ENCODE measurements at places on chromosomes 4 and X. TPM values are rescaled to one million over a fixed set of nuclear protein-coding genes. Genes with fewer than 3 reads are reported as not detected.
A peak's percentile ranks its signal among the peaks of the same experiment; 100 is the strongest.

GRCh38 chr4:124266721-124267120 lies 445.8 kb downstream of the ANKRD50 start:
- DNase-seq: no peak
- no peaks in the 10 kb centered on the region for H3K27me3 ChIP-seq
- no peak overlapping the region for H3K4me3 ChIP-seq
- no peak overlapping the region for H3K27ac ChIP-seq
- H3K4me1 ChIP-seq: no peaks in the 10 kb centered on the region
- H3K36me3 ChIP-seq: no peaks in the 10 kb centered on the region

DNA sequence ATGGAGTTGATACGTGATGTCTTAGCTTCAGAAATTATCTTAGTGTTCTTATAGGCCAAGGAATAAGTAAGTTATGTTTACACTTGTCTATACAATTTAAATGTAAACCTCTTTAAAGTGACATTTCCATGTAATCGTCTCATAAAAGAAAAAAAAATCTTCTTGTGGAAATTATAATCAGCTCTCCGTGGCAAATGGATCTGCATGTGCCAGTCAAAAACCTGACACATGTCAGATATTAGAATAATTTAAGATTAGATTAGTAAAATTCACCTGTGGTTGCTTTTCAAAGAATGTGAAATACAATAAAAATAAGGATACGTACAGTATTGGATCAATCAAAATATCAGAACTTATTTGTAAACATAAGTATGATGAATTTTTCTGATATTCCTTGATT lies 263.9 kb downstream of the ADAMTS3 start:
- no peak overlapping the region for H3K4me3 ChIP-seq
- no peak for DNase-seq

DNA sequence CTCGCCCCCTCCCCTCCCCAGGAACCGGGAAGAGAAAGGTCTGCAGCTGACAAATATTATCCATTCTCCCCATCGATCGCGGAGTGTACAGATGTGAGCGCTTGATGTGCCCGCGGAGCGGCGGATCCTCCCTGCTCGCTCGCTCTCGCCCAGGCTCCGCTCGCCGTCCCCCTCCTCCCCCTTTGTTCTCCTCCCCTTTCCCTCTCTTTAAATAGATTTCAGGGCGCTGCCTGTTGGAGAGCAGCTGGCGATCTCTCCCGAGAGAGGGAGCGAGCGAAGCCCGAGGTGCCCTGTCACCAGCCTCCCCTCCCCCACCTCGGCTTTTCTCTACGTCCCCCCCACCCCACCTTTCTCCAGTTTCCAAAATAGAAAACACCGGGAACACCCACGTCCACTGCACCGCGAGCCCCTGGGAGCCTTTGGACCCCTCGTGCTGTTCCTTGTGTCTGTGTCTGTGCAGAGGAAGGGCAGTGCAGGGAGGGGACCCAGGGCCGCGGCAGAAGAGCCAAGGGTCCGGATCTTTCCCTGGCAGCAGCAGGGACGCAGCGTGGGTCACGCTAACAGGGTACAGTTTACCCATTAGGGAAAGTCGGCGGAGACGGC lies 56.6 kb upstream of the BCOR start:
- H3K4me3 ChIP-seq: peak overlapping the region; percentile 21
- DNase-seq: peak; percentile 53
- peaks cover 3% of the 10 kb centered on the region for H3K27me3 ChIP-seq
- H3K4me1 ChIP-seq: peaks cover 2% of the 10 kb centered on the region
- no peaks in the 10 kb centered on the region for H3K36me3 ChIP-seq

DNA sequence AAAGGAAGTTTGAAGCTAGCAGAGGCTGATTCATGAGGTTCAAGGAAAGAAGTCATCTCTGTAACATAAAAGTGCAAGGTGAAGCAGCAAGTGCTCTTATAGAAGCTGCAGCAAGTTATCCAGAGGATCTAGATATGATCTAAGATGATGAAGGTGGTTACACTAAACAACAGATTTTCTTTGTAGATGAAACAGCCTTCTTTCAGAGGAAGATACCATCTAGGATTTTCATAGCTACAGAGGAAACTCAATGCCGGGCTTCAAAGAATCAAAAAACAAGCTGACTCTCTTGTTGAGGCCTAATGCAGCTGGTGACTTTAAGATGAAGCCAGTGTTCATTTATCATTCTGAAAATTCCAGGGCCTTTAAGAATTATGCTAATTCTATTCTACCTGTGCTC lies 28.8 kb downstream of the NR0B1 start:
- no peaks in the 10 kb centered on the region for H3K27me3 ChIP-seq
- no peak overlapping the region for H3K4me3 ChIP-seq
- no peaks in the 10 kb centered on the region for H3K36me3 ChIP-seq

- H3K4me1 ChIP-seq: no peaks in the 10 kb centered on the region
- no peaks in the 10 kb centered on the region for H3K36me3 ChIP-seq
- H3K27me3 ChIP-seq: no peaks in the 10 kb centered on the region
- H3K27ac ChIP-seq: no peak overlapping the region
- H3K4me3 ChIP-seq: no peak overlapping the region
These were observed 182.2 kb upstream of the KCNIP4 start for GRCh38 chr4:22130741-22131140.

GRCh38 chr4:72896515-72896914 lies 173.0 kb downstream of the COX18 start:
- no peaks in the 10 kb centered on the region for H3K27me3 ChIP-seq
- DNase-seq: peak; percentile 67
- H3K4me3 ChIP-seq: no peak overlapping the region
- H3K4me1 ChIP-seq: no peaks in the 10 kb centered on the region
- H3K36me3 ChIP-seq: no peaks in the 10 kb centered on the region

GRCh38 chr4:70831293-70831692 lies 8.4 kb downstream of the GRSF1 start:
- no peak overlapping the region for H3K4me3 ChIP-seq
- no peaks in the 10 kb centered on the region for H3K27me3 ChIP-seq
- DNase-seq: no peak
- peaks cover 7% of the 10 kb centered on the region for H3K36me3 ChIP-seq
- no peak overlapping the region for H3K27ac ChIP-seq

SAT1 gene
- total RNA-seq: 148 TPM

DNA sequence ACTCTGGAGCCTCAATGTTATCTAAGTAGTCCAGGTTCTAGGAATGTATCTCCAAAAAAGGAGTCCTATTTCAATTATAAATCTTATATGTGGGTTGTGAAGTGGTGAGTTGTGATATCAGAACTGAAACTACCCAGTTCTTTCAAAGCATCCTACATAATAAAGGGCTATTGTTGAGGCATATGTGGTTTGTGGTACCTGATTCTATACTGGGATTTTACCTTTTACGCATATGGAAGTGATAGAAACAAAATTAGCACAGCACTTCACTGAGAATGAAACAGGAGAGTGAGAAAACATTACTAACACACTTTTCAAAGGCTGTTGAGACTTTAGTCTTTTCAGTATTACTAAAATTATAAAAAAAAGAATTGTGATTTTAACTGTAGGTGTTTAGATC lies 417.7 kb upstream of the GALNT7 start:
- no peak for DNase-seq
- no peak overlapping the region for H3K4me3 ChIP-seq
- no peak overlapping the region for H3K27ac ChIP-seq
- H3K27me3 ChIP-seq: no peaks in the 10 kb centered on the region

GRCh38 chr4:2837904-2838496 lies 5.6 kb upstream of the ADD1 start:
- peaks cover 10% of the 10 kb centered on the region for H3K36me3 ChIP-seq
- peak overlapping the region; percentile 5 for H3K4me3 ChIP-seq
- peaks cover 9% of the 10 kb centered on the region for H3K4me1 ChIP-seq
- peak; percentile 59 for DNase-seq

- peak overlapping the region; percentile 54 for H3K4me3 ChIP-seq
- peaks cover 5% of the 10 kb centered on the region for H3K4me1 ChIP-seq
- H3K36me3 ChIP-seq: peaks cover 4% of the 10 kb centered on the region
- peak; percentile 67 for DNase-seq
These were observed 1.7 kb downstream of the SPRY1 start for GRCh38 chr4:123398066-123398852.

MAP7D2 gene
- total RNA-seq: under 0.01 TPM

NIPAL1 gene
- total RNA-seq: under 0.01 TPM

DNA sequence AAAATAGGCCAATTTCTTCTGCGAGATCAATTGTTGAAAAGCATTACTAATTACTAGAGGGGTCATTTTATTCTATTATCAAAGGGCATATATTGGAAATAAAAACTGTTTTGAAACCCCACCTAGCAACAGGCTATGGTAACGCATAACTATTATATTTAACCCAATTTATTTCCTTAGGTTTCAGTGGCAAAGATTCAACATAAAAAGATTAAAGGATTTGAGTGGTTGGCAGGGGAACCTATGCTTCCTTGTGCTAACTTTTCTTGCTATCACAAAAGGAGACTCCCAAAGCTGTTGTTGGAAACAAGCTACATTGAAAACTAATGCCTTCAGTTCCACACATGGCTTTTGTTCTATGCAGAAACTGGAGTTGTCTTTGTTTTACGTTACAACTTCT lies 166.9 kb upstream of the KLF3 start:
- no peak for DNase-seq
- H3K27ac ChIP-seq: no peak overlapping the region
- no peak overlapping the region for H3K4me3 ChIP-seq

TAF1 gene
- total RNA-seq: 45.2 TPM

DNA sequence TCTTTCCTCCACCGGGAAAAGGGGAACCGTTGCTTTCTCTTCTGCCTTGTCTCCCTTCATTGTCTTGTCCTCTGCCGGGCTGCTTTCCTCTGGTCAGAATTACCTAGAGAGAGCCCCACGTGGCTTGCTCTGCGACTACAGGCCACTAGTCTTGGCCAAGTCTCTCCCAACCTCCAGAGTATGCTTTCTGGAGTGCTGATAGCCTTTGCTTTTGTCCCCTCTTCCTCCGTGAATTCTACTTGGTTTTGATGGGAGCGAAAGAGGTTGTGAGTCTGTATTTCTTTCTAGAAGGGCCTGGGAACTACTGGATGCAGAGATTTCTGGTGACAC lies 5.3 kb upstream of the POU4F2 start:
- H3K4me1 ChIP-seq: no peaks in the 10 kb centered on the region
- H3K36me3 ChIP-seq: no peaks in the 10 kb centered on the region
- no peak for DNase-seq
- H3K4me3 ChIP-seq: no peak overlapping the region
- H3K27me3 ChIP-seq: peaks cover 18% of the 10 kb centered on the region

DNA sequence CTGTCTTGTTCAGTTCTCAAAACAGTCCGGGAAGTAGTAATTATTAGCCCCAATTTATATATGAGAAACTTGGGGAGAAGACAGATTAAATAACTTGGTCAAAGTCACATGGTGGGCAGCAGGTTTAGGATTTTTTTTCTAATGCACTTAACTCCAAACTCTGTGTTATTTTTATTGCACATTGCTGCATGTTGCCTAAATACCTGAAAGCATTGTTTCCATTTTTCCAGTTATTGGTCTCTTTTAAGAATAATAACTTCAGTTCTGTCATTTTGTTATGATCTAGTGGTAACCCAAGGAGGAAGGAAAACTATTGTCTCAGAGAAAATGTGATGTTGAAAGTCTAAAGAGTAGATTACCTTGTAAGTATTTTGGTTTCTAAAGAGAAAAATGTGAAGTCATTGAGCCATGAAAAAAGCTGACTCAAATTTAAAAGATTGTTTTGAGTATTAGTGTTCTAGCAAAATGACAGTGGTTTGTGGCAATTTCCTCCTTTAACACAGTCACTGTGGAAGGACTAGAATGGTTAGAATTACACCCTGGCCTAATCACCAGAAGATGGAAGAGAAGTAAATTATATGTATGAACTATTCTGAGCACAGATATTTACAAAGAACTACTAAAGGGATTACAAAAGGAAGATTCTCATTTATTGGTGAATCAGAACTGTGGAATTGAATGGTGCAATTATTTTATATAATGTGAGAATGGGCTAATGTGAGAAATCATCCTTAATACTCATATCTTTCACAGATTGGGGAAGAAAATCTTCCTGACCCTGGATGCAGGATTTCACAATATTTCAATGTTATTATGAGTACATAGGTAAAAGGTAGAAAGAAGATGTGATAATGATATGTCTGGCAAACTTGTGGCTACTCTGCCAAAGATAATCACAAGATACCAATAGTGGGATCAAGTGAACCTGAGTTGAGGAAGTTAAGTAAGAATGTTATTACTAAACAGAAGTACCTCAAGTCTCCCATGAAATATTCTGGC lies 21.7 kb upstream of the CXCL8 start:
- peaks cover 7% of the 10 kb centered on the region for H3K4me1 ChIP-seq
- no peak overlapping the region for H3K4me3 ChIP-seq
- DNase-seq: no peak
- H3K27me3 ChIP-seq: no peaks in the 10 kb centered on the region
- no peaks in the 10 kb centered on the region for H3K36me3 ChIP-seq
- no peak overlapping the region for H3K27ac ChIP-seq

- H3K36me3 ChIP-seq: no peaks in the 10 kb centered on the region
- no peak for DNase-seq
- no peak overlapping the region for H3K27ac ChIP-seq
- no peaks in the 10 kb centered on the region for H3K27me3 ChIP-seq
These were observed 199.3 kb downstream of the BMPR1B start for GRCh38 chr4:94957030-94957429.

CXXC4 gene
- under 0.01 TPM for total RNA-seq

GRCh38 chrX:70168238-70169188 lies 8.8 kb upstream of the DGAT2L6 start:
- H3K36me3 ChIP-seq: peaks cover 1% of the 10 kb centered on the region
- H3K27me3 ChIP-seq: no peaks in the 10 kb centered on the region
- H3K4me1 ChIP-seq: peaks cover 8% of the 10 kb centered on the region
- DNase-seq: peak; percentile 66
- H3K4me3 ChIP-seq: peak overlapping the region; percentile 29
- peak overlapping the region; percentile 7 for H3K27ac ChIP-seq

FRG2 gene
- not detected for total RNA-seq

FAM47C gene
- not detected for total RNA-seq

DNA sequence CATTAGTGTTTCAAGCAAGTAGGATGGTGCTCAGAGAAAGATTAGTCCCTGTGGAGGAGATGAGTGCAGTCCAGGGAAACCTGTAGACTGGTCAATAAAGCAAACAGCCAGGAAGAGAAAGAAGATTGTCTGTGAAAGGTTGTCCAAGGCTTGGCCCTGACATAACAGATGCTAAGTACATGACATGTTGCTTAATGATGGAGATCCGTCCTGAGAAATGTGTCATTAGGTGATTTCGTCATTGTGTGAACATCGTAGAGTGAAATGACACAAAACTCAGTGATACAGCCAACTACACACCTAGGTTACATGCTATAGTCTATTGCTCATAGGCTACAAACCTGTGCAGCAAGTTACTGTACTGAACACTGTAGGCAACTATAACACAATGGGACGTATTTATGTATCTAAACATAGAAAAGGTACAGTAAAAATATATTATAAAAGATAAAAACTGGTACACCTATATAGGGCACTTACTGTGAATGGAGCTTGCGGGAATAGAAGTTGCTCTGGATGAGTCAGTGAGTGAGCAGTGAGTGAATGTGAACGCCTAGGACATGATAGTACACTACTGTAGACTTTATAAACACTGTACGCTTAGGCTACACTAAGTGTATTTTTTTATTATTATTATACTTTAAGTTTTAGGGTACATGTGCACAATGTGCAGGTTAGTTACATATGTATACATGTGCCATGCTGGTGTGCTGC lies 9.0 kb upstream of the PRSS48 start:
- H3K36me3 ChIP-seq: no peaks in the 10 kb centered on the region
- no peak overlapping the region for H3K27ac ChIP-seq
- DNase-seq: no peak

Measured in fibroblast of lung (primary cell).